Retina (tissue), 1 donor: ENCODE measurements at places on chromosomes 1 and 21.
A peak's percentile ranks its signal among the peaks of the same experiment; 100 is the strongest.

DNA sequence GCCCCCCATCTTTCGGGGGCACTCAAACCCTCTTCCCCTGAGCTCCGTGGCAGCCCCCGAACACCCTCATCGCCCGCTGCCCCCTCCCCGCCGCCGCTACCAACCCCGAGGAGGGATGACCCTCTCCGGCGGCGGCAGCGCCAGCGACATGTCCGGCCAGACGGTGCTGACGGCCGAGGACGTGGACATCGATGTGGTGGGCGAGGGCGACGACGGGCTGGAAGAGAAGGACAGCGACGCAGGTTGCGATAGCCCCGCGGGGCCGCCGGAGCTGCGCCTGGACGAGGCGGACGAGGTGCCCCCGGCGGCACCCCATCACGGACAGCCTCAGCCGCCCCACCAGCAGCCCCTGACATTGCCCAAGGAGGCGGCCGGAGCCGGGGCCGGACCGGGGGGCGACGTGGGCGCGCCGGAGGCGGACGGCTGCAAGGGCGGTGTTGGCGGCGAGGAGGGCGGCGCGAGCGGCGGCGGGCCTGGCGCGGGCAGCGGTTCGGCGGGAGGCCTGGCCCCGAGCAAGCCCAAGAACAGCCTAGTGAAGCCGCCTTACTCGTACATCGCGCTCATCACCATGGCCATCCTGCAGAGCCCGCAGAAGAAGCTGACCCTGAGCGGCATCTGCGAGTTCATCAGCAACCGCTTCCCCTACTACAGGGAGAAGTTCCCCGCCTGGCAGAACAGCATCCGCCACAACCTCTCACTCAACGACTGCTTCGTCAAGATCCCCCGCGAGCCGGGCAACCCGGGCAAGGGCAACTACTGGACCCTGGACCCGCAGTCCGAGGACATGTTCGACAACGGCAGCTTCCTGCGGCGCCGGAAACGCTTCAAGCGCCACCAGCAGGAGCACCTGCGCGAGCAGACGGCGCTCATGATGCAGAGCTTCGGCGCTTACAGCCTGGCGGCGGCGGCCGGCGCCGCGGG is 837 bp downstream of the FOXD3 start:
- DNase-seq = peak; percentile 85

DNA sequence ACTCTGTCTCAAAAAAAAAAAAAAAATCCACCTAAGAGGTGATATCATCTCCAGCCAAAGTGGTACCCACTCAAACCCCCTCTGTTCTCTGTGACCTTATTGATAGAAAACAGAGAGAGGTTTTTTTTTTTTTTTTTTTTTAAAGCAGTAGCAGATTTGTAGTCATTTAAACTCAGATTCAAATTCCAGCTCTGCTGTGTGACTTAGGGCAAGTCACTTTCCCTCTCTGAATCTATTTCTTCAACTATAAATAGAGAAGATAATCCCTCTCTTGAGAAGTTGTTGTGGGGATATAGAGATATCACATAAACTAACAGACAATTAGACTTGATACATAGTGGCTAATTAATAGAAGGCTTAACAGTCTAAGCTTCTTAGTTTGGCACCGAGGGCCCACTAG is 48.4 kb downstream of the NKAIN1 start:
- no peak for DNase-seq

DNA sequence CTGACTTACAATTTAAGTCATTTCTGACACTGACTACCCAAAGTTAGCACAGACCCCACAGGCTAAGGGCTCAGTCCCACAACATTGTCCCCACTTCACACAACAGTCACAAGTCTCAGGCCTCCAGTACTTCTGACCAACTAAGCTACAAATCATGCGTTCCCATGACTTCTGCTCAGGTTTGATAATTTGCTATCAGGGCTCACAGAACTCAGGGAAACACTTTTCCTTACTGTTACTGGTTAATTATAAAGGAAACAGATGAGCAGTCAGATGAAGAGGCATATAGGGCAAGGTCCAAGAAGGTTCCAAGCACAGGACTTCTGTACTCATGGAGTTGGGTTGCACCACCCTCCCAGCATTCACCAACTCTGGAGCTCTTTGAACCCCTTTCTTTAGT is 151.2 kb upstream of the TNR start:
- no peak for DNase-seq

DNA sequence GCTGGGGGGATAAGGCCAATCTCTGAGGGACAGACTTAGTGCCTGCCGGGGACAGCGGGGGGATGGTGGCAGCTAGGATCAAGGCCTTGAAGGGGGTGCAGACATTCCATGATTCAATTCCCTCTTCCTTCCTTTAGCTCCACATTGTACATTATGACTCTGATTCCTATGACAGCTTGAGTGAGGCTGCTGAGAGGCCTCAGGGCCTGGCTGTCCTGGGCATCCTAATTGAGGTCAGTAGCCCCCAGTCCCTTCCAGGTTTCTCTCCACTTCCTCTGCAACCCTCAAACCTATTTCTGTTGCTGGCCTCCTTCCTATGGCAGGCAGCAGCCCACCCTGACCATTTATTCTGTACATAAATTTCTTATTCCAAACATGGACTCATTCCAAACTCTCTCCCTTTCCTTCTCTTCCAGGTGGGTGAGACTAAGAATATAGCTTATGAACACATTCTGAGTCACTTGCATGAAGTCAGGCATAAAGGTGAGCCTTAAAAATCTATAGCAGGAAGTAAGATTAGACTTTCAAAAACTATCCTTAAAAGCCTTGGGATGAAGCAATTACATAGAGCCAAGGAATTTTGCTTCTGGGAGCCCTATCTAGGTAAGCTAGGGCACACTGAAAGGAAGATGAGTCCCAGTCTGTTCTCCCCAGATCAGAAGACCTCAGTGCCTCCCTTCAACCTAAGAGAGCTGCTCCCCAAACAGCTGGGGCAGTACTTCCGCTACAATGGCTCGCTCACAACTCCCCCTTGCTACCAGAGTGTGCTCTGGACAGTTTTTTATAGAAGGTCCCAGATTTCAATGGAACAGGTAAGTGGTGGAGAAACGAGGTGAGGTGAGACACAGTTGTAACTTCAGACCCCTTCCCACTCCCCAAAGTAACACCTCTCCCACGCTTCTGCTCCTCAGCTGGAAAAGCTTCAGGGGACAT is 5.1 kb downstream of the CA14 start:
- no peak for DNase-seq

- DNase-seq = peak; percentile 63
These were observed 242.3 kb downstream of the GPATCH2 start for GRCh38 chr1:217388522-217389065.

- DNase-seq = no peak
These were observed 157.8 kb downstream of the SDCCAG8 start for GRCh38 chr1:243413431-243414151.

DNA sequence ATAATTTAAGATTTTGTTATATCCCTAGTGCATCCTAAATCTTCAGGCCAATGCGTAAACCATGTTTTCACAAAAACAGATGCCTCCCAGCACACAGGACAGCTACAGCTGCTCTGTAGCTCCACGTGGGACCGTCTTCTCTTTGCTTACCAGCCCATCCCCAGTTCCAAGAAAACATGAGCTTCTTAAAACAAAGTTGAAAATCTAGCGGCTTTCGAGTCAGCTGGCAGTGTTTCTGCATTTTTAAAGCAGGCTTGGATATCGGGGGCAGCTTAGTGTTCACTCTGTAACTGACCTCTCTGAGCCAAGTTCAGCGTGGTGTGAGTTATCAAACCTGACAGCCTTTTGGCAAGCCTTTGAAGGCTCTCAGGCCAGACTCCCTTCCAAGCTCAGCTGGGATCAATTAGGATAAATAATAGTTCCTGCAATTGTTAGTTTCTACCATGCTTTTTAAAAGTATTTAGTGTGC is 881.5 kb downstream of the LTN1 start:
- peak; percentile 87 for DNase-seq

- no peak for DNase-seq
These were observed 5.2 kb downstream of the RGL1 start for GRCh38 chr1:183810121-183810520.

DNA sequence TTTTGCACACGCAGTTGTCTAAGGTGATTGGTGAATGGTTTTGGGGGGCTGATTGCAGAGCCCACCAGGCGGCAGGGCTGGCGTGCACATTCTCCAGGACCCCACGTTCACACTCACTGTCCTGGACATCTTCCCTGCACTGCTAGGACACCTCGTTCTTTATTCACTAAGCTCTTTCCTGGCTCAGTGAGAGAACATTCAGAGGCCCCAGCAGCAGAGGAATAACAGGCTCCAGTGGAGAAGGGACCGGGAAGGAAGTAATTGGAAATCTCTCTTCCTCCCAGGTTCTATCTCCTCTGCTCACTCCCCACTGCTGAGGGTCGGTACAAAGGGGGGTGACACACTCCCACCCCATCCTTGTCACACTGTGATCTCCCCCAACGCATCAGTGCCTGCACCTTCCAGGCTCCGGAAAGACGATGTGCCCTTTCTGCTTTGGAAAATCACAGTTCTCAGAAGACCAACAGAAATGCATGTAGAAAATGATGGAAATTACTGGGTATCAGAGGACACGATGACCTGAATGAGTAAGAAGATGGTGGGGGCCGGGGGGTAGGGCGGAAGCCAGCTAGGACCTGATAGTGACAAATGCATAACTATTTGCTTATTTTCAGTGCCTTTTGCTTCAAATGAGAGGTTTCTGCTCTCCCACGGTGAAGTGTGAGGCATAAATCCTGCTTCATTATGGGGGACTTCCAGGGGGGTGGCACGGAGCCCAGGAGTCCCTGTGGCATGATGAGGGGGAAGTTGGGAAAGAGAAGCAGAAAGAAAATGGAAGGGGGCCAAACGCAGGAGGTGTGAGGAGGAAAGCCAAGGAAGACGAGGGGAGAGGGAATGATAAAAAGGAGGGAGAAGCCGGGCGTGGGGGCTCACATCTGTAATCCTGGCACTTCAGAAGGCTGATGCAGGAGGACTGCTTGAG is 25.2 kb upstream of the KIF26B start:
- DNase-seq = no peak

DNA sequence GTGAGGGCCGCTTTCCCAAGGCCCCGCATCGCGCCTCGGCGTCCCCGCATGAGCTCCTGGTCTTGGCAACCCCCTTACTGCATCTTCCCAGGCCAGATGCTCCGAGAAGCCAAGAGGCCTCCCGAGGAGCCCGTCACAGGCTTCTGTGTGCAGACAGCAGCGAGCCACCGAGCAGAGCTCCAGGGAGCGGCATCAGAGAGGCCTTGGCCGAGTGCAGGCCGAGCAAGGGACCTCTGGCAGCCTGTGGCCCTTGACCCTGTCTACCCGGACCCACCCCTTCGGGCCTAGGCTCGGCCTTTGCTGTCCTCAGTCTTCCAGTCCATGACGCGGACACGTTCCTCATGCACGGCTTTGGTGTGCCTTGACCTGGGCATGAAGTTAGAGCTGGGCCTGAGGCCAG is 63.5 kb downstream of the MORN1 start:
- no peak for DNase-seq

DNA sequence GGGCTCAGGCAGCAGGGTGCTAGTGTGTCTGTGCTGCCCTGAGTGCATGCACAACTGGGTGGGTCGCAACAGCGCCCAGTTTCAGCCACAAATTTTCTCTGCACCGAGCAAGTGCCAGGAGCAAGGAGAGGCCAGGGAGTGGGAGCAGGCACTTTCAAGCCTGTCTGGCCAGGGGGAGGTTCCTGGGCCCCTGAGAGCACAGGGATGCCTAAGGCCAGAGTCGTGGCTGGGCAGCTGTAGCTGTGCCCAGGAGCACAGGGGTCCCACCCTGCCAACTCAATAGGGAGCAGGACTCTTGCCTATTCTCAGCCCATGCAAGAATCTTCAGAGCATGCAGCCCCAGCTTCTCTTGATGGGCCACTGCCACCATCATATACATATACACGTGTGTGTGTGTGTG is 1577.4 kb downstream of the KCNT2 start:
- no peak for DNase-seq

GRCh38 chr1:16015960-16016901 is 1.6 kb downstream of the HSPB7 start:
- no peak for DNase-seq

GRCh38 chr1:181120924-181121323 is 32.4 kb downstream of the IER5 start:
- no peak for DNase-seq

DNA sequence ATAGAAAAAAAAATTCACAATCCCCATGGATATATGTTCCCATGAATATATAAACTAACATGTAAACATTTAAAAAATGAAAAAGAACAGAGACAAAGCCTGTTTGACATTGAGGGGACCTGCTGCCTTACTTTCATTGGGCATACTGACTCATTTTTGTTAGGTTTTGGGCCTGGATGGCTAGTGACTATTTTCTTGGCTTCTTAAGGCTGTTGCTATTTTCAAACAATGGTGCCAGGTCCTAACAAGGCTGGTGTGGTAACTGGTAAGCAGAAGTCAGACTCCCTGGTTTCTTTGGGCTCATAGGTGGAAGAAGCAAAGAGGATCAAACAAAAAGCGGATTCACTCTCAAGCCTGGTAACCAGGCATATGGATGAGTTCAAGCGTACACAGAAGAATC is 51.0 kb downstream of the LAMC2 start:
- DNase-seq = no peak
